ENCODE measurements at places on chromosomes 1 and 21. TPM values are rescaled to one million over a fixed set of nuclear protein-coding genes. Genes with fewer than 3 reads are reported as not detected.

- DNase-seq, result no peak
Observed at GRCh38 chr1:10250663-10251062, 40.3 kb downstream of the KIF1B start.

- no peak for DNase-seq
Observed at GRCh38 chr1:119477710-119478109, 29.3 kb upstream of the HSD3B1 start.

GRCh38 chr1:185843297-185843869 lies 109.2 kb downstream of the HMCN1 start:
- no peak for DNase-seq

GRCh38 chr1:168319691-168320090 lies 39.0 kb downstream of the TBX19 start:
- no peak for DNase-seq

DNA sequence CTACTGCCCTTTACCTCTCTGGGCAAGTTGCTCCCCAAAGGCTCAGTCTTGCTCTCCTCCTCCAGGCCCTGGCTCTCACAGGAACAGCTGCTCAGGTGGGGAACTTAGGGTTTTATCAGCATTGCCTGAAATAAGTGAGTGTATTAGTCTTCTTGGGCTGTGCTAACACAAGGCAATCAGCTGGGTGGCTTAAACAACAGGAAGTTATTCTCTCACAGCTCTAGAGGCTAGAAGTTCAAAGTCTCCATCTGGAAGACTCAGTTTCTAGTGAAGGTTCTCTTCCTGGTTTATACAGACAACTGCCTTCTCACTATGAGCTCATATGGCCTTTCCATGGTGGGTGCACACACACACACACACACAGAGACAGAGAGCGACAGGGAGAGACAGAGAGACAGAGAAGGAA lies 2.8 kb upstream of the CD1C start:
- no peak for DNase-seq

- DNase-seq, result no peak
Observed at GRCh38 chr1:222817529-222817928, 2.7 kb downstream of the DISP1 start.

LAMTOR5 gene
- 33.5 TPM for total RNA-seq

NFASC gene
- 8.0 TPM for total RNA-seq

AQP10 gene
- not detected for total RNA-seq

SLC5A9 gene
- 3.8 TPM for total RNA-seq

LRRC38 gene
- total RNA-seq, result not detected

HRNR gene
- not detected for total RNA-seq

All from pancreas (tissue), 10 donors.